Lower lobe of right lung (tissue), 2 donors: ENCODE measurements at places on chromosomes 12 and 14. TPM values are rescaled to one million over a fixed set of nuclear protein-coding genes. Genes with fewer than 3 reads are reported as not detected.

Gene SCNN1A
- 156 TPM for total RNA-seq

Gene PCED1B
- total RNA-seq: 13.4 TPM

Gene SLC17A8
- total RNA-seq: not detected

Gene KRT80
- total RNA-seq: 3.0 TPM

Gene DDHD1
- 32.6 TPM for total RNA-seq

Gene TSPAN19
- total RNA-seq: 6.6 TPM

Gene SERPINA12
- not detected for total RNA-seq

Gene PIANP
- 0.18 TPM for total RNA-seq

Gene GLT1D1
- 5.3 TPM for total RNA-seq

Gene CMKLR1
- total RNA-seq: 25.6 TPM

GRCh38 chr12:11830307-11830801, 180.9 kb downstream of the ETV6 start:
- peaks cover 64% of the 10 kb centered on the region for H3K4me1 ChIP-seq
- H3K4me3 ChIP-seq: no peak overlapping the region
- DNase-seq: no peak
- no peaks in the 10 kb centered on the region for H3K36me3 ChIP-seq

DNA sequence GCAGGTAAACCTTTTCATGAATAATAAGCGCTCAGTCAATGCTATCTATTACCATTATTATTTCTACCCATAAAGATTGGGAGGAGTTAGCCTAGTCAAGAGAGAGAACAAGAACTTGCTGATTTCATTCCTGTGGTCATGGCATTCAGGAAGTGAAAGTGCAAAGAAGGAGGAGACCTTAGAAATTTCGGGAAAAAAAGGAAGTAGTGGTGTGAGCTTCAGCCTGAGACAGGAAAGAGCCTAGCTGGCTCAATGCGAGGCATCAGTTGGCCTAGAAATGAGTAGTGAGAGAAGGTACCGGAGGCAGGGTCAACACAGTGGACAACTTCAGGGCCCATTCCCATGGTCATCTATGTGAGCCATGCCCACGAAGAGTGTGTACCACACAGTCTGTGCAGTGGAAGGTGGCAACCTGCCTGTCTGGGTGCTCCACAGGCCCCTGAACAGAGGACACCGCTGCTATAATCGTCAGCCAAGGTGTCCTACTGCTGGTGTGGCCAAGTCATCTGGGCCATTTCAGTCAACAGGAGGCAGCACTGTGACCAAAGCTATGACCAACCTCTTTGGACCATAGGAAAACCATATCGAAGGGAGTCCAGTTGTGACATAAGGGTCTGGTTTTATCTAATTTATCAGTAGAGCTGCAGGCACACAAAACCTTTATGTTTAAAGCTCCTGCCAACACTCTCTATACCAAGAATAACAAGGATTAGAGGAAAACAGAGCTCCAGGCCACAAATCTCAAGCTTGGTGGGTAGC, 16.2 kb upstream of the STON2 start:
- H3K4me3 ChIP-seq: no peak overlapping the region
- no peaks in the 10 kb centered on the region for H3K36me3 ChIP-seq
- H3K27ac ChIP-seq: no peak overlapping the region
- no peaks in the 10 kb centered on the region for H3K27me3 ChIP-seq

DNA sequence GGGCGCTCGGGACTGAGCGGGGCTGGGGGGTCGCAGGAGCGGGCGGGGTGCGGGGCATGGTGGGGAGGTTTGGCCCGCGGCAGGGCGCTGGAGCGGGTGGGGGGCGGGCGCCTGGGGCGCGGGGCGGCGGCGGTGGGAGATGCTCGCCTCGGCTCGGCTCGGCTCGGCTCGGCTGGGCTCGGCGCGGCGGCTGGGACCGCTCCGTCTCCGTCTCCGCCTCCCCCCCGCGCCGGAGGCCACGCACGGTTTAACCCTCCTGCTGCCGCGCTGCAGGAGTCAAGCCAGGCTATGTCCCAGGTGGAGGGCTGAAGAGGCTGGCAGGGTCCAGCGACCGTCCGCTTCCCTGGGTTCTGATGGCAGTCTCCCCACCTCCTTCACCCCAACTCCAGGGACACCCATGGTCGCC, at the start of gene PIANP:
PIANP (minus strand) TSS at position 170 of the 406 bp plus-strand sequence. CDS start 2,754 bp downstream, outside the sequence.
- H3K4me3 ChIP-seq: peak within 1 kb of the TSS; percentile 46
- H3K4me1 ChIP-seq: peaks cover 11% of the 10 kb centered on the region
- no peak for DNase-seq
- H3K27ac ChIP-seq: no peak within 1 kb of the TSS
- H3K36me3 ChIP-seq: no peaks in the 10 kb centered on the region
- peaks cover 81% of the 10 kb centered on the region for H3K27me3 ChIP-seq

DNA sequence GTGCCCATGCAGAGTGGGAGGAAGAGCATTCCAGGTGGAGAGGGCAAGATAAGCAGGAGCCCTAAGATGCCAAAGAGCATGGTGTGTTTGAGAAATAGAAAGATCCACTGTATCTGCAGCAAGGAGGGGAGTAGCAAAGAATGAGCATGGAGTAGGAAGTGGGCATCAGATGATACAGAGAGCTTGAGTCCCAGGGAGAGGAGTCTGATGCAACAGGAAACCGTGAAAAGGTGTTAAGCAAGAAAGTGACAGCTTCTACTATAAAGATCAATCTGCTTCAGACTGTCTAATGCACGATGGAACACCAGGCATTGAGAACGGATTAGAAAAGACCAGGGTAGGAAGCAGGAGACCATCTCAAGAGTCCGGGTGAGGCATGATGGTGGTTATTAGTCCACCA, 12.3 kb upstream of the GPRC5D start:
- peaks cover 20% of the 10 kb centered on the region for H3K36me3 ChIP-seq
- H3K4me1 ChIP-seq: no peaks in the 10 kb centered on the region
- no peak overlapping the region for H3K4me3 ChIP-seq
- no peaks in the 10 kb centered on the region for H3K27me3 ChIP-seq

DNA sequence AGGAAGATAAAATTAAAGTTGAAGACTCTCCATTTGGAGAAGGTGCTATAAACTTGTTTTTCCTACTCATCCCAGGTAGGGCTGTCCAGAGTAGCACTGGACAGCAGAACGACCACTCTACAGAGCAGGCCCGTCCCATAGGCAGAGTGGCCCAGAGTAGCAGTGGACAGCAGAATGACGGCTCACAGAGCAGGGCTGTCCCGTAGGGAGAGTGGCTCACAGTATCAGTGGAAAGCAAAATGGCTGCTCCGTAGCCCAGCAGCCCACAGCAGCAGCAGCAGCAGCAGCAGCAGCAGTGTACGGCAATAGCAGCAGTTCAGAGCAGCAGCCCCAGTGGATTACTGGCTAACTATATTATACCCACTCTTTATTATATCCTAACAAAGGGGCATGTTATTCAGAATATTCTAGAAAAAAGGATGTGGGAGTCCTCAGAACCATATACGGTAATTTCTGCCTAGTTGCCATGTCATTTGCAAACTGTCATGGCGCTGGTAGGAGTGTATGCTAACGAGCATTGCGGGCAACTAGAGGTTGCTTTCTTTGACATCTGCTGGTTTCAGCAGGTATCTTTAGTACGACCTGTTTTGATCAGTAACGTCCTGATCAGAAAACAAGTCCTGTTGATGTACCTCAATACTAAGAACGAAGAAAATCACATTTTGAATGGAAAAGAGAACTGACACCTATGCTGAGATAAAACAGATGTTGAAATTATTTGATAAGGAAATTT, 567.3 kb downstream of the SLC16A7 start:
- H3K36me3 ChIP-seq: no peaks in the 10 kb centered on the region
- no peak overlapping the region for H3K27ac ChIP-seq
- no peak for DNase-seq
- H3K4me3 ChIP-seq: no peak overlapping the region
- no peaks in the 10 kb centered on the region for H3K4me1 ChIP-seq

GRCh38 chr14:29643433-29644211, 284.0 kb downstream of the PRKD1 start:
- H3K4me3 ChIP-seq: no peak overlapping the region
- H3K27ac ChIP-seq: no peak overlapping the region
- no peaks in the 10 kb centered on the region for H3K36me3 ChIP-seq
- no peaks in the 10 kb centered on the region for H3K27me3 ChIP-seq
- DNase-seq: no peak

GRCh38 chr12:48075832-48076231, 30.0 kb downstream of the SENP1 start:
- no peak overlapping the region for H3K4me3 ChIP-seq
- peaks cover 53% of the 10 kb centered on the region for H3K36me3 ChIP-seq
- no peak for DNase-seq
- H3K4me1 ChIP-seq: no peaks in the 10 kb centered on the region

DNA sequence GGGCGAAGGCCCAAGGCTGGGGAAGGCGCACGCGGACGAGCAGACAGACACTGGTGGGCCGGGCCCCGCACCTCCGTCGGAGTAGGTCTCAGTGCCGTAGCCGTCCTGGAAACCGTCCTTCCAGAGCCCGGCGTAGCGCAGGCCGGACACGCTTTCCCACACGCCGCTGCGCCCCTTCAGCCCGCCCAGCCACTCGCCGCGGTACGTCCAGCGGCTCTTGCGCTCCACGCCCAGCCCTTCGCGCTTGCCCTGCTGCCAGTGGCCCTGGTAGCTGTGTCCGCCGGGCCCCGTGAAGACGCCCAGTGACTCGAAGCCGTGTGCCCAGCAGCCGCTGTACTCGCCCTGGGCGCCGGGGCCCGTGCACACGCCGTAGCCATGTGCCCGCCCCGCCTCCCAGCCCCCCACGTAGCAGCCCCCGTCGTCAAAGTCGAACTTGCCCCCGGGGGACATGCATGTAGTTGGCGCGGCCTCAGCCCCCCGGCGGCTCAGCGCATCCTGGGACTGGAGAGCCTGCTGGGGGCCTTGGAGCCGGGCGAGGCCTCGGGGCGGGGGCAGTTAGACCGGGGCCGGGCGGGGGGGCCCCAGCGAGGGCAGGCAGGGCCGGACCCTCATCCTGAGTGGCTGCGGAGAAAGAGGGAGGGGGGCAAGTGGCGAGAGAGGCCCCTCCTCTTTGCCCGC, 1.4 kb downstream of the JPH4 start:
- no peaks in the 10 kb centered on the region for H3K36me3 ChIP-seq
- peaks cover 45% of the 10 kb centered on the region for H3K27me3 ChIP-seq
- H3K27ac ChIP-seq: no peak overlapping the region
- H3K4me3 ChIP-seq: peak overlapping the region; percentile 36

GRCh38 chr12:113591480-113591974, 119.9 kb upstream of the LHX5 start:
- H3K27ac ChIP-seq: no peak overlapping the region
- H3K36me3 ChIP-seq: no peaks in the 10 kb centered on the region
- peaks cover 45% of the 10 kb centered on the region for H3K27me3 ChIP-seq
- H3K4me1 ChIP-seq: no peaks in the 10 kb centered on the region

DNA sequence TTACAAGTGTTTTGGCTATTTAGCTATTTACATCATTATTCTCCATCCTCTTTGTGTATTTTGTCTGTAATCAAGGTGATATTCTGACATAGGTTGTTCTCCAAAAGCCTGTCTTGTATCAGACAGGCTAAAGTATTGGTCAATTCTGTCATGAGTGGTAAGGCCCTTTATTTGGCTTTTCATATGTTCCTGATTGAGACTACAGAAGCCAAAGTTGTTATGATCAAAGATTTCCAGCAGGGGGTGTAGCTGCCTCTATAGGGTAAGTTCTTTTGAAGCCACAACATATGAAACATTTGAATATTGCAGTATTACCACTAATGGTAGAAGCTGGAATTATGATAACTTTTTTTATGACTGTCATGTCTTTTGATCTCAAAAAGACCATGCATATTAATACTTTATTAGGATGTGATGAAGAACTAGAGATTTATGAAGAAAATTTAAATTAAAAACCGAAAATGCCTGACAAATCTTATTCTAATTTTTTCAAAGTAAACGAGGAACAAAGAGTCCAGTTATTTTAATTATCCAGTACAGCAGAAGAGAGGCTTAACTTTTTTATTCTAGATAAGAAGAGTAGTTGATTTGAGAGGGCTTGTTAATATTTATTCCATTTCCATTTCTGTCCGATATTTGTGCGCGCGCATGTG, 3.4 kb upstream of the ARHGAP5 start:
- no peaks in the 10 kb centered on the region for H3K27me3 ChIP-seq
- H3K4me3 ChIP-seq: no peak overlapping the region
- no peaks in the 10 kb centered on the region for H3K36me3 ChIP-seq
- H3K27ac ChIP-seq: no peak overlapping the region
- H3K4me1 ChIP-seq: peaks cover 21% of the 10 kb centered on the region

DNA sequence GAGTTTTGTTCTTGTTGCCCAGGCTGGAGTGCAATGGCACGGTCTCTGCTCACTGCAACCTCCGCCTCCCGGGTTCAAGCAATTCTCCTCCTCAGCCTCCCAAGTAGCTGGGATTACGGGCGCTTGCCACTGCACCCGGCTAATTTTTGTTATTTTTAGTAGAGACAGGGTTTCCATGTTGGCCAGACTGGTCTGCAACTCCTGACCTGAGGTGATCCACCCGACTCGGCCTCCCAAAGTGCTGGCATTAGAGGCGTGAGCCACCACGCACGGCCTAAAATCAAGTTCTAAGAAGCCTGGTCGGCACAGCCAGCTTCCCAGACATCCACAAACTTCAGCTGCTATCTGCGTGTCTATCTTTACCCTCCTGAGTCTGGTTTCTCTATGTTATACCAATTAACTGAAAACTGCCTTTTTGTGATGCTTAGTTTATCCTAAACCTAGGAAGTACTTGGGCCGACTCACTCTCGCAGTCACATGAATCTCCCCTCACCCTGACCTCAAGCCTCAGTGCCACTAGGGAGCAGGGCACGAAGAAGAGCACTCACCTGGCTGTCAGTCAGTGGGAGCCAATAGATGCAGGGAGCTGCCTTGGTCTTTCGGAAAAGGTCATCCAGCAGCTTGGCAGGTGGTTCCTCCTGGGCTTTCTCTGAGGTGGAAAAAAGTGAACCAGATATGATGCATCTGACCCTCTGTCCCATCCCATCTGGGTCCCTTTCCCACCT, 3.4 kb upstream of the CDH24 start:
- DNase-seq: no peak
- peaks cover 72% of the 10 kb centered on the region for H3K36me3 ChIP-seq
- H3K4me3 ChIP-seq: no peak overlapping the region
- no peak overlapping the region for H3K27ac ChIP-seq
- peaks cover 23% of the 10 kb centered on the region for H3K4me1 ChIP-seq

- no peaks in the 10 kb centered on the region for H3K27me3 ChIP-seq
- no peaks in the 10 kb centered on the region for H3K4me1 ChIP-seq
- no peak overlapping the region for H3K27ac ChIP-seq
- no peak overlapping the region for H3K4me3 ChIP-seq
Observed at GRCh38 chr12:69595689-69596088, 10.4 kb downstream of the CCT2 start.

GRCh38 chr12:23618718-23619117, 330.8 kb downstream of the SOX5 start:
- H3K27ac ChIP-seq: no peak overlapping the region
- H3K36me3 ChIP-seq: no peaks in the 10 kb centered on the region
- H3K4me1 ChIP-seq: no peaks in the 10 kb centered on the region
- no peak overlapping the region for H3K4me3 ChIP-seq
- no peaks in the 10 kb centered on the region for H3K27me3 ChIP-seq

GRCh38 chr14:104753528-104754212, 723 bp downstream of the SIVA1 start:
- DNase-seq: no peak
- H3K36me3 ChIP-seq: peaks cover 37% of the 10 kb centered on the region
- H3K27me3 ChIP-seq: no peaks in the 10 kb centered on the region
- peak overlapping the region; percentile 98 for H3K4me3 ChIP-seq
- H3K4me1 ChIP-seq: peaks cover 22% of the 10 kb centered on the region
- H3K27ac ChIP-seq: peak overlapping the region; percentile 98

DNA sequence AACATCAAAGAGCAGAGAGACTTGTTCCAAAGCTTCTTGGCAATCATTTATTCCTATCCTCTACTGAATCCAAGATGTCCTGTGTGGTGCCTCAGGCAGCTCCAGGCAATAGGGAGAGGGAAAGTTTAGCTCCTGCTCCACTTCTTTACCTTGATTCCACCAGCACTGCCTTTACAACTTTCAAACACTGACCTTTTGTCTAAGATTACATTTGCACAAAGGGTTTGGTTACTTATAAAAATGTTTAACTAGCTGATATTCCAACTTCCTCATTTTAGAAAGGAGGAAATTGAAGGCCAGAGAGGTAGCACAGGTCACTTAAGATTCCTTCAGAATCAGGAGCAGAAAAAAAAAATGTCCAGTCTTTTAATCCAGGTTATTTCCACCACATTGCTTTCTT, 192.7 kb downstream of the BTG1 start:
- no peak for DNase-seq
- H3K27me3 ChIP-seq: no peaks in the 10 kb centered on the region
- no peak overlapping the region for H3K27ac ChIP-seq
